Thymus (tissue), 14 donors: ENCODE measurements at places on chromosomes 6 and 20.

GRCh38 chr20:39112178-39112743 lies 150.1 kb downstream of the DHX35 start:
- no peak for DNase-seq

DNA sequence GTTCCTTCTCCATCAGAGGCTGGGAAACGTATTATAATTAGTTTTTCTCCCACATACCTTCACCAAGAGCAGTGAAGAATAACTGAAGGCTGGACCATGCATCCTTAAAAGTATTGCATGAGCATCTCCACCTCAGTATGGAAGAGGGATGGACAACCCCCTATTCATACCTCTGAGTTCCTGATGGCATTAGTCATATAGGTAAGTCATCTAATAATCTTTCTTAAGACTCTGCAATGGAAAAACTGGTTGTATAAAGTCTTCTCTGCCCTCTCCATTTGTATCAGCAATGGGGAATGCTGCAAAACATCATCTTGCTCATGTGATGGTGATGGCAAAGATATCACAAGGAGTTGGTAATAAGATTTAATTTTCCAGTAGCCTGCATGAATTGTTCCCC lies 24.5 kb downstream of the PGM3 start:
- no peak for DNase-seq

DNA sequence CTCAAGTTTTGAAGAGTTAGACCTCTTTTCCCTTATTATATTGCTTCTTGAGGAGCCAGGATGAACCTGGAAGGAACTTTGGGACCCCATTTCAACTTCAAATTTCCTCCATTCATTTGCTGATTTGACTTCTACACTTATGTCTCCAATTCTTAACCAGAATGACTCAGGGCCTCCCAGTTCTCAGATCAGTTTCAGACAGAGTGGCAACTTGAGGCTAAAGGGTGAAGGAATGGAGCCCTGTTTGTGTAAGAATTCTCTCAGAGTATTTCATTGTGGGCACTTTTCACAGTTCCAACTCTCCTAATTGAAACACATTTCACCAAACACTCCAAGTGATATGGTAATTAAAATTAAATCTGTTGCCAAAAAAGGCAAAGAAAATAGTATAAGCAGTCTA lies 109.0 kb upstream of the FLRT3 start:
- DNase-seq = no peak

DNA sequence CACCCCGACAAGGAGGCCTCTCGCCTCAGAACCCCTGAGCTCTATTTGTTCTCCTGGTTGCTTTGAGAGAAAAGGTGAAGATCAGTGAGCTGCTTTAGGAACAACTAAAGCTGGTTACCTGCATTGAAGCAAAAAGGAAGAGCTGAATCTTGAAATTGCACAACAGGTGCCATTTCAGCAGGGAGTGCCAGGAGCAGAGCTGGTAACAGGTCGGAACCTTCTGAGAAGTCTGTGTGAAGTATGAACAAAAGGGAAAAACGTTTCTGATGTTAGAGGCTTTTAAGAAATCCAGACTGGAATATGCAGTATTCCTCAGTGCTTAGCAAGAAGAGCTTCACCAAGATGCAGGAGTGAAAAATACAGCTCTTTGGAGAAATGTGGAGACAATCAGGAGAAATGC lies 164.0 kb downstream of the TMEM242 start:
- DNase-seq = no peak

DNA sequence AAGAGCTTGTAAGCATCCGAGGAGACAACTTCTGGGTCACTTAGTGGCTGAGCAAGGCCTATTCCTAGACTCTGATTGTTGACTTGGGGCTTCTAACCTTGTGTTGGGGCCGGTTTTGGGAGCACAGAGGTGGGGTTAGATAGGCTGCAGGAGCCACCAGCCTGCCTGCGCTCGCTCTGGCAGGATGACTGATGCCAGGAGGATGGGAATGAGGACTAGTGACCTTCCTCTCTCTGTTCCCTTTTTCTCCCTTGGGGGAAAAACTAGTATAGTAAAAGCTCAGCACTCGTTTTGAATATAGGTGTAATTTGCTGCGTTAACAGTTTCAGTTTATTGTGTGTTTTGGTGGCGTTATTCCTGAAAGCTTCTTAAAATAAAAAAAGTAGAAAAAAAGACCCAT lies 141.5 kb downstream of the ARID1B start:
- no peak for DNase-seq

DNA sequence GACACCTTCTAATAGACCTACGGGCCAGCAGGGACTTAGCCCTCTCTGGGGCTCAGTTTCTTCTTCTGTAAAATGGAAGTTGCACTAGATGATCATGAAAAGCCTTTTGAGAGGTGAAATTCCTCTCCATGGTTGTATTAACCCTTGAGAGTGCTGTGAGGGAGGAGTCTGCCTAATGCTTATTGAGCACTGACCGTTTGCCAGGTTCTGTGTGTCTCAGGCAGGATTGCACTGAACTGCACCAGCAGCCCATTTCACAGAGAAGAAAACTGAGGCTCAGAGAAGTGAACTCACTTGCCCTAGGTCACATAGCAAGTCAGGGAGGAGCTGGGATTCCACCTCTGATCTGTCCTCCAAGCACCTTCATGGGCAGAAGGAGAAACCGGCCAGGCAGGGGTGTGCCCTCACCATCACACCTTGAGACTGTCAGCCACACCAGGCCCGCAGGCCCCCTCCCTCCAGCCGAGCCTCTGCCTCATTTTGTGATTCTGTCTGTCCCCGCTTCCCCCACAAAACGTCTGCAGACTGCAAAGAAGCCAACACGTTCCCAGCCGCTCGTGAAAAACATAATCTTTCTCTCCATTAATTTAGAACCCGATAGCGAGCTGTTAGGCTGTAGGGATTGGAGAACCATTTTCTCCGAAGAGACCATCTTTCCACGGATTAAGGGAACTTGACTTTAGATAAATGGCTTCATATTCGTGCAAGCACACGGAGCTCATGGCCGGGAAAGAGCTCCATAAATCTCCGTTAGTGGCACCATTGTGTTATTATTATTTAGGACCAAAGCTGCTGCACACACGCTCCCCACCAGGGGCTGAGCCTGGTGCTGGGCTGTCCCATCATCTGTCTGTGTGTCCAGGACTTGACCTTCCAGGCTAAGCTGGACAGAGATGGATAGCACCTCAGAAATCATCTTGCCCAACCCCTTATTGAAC lies 46.0 kb downstream of the KIAA1755 start:
- DNase-seq = no peak

DNA sequence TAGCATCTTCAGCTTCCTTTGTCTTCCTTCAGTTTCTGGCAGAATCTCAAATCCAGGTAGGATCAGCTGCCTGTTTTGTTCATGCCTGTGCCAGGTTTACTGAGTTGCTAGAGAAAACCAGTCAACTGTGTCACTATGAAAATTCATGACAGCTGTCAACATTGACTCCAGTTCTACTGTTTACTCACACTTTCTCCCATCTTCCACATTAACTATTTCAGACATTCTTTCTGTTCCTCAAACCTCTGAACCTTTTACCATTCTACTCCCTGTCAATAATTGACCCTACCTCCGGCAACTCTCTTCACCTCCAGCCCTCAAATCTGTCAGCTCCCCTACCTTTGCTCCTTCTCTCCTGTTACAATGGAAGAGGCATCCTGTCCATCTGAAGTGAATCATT lies 8.5 kb downstream of the ENPP4 start:
- DNase-seq = no peak

DNA sequence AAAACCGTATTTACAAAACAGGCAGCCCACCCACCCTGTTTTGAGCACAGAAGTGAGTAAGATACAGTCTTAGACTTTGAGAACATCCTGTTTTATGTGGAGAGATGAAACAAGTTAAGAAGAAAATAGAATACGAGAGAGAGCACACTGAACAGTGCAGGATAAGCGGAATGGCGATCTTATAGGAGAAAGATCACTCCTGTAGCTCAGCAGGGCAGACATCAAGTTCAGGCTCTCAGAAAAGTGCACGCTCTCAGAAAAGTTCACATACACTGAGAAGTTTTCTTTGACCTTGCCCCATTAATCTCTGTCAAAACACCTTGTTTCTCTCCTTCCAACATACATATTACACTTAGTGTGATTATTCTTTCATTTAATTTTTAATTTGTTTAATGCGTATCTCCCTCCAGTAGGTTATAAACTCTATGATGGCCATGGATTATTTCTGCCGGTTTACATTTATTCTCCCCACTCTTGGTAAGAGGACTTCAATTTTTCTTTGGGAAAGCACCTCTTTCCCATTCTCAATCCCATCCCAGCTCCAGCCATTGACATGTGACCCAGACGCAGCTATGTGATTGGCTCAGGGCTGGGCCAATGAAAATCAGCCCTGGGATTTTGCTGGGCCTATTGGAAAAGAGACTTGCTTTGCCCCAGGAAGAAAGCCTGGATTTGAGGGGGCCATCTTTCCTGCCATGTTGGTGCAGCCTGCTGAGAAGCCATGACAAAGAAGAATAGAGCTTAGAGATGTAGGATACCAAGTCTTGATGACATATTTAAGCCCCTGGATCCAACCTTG lies 16.2 kb downstream of the KCNB1 start:
- no peak for DNase-seq

- no peak for DNase-seq
These were observed 9.0 kb downstream of the FAM110A start for GRCh38 chr20:842547-842940.

GRCh38 chr20:25297141-25297905 lies 49.4 kb downstream of the PYGB start:
- no peak for DNase-seq

- no peak for DNase-seq
These were observed 36.5 kb downstream of the SGK1 start for GRCh38 chr6:134281388-134281787.

- DNase-seq = no peak
These were observed 8.7 kb upstream of the IFNGR1 start for GRCh38 chr6:137227871-137228302.

GRCh38 chr6:108453601-108454185 lies 107.0 kb upstream of the FOXO3 start:
- DNase-seq = peak; percentile 28

DNA sequence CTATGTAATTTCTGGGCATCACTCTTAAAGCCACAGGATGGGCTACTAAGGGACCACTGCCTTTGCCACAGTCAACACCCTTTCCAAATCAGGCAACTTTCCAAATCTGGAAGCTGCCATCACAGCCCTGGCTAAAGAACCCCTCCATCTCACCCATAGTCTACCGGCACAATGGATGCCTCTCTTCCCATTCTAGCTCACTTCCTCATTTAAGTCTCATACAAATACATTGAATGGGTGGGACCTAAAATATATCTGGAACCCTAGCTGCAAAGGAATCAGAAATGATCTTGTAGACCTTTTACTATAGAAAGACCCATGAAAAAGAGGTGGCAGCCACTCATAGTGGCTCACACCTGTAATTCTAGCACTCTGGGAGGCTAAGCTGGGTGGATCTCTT lies 3.3 kb upstream of the TREML4 start:
- no peak for DNase-seq

- no peak for DNase-seq
These were observed 887 bp downstream of the TSPYL1 start for GRCh38 chr6:116278854-116279231.
